ENCODE measurements at places on chromosomes 3 and 15. TPM values are rescaled to one million over a fixed set of nuclear protein-coding genes. Genes with fewer than 3 reads are reported as not detected.

PTH1R gene
- total RNA-seq, result 63.0 TPM

SAXO2 gene
- total RNA-seq, result 5.8 TPM

RARRES1 gene
- 57.7 TPM for total RNA-seq

XYLB gene
- 10.2 TPM for total RNA-seq

TMEM89 gene
- total RNA-seq, result not detected

PIK3CB gene
- total RNA-seq, result 16.7 TPM

GOLGA6L7 gene
- total RNA-seq, result not detected

BUB1B gene
- 21.8 TPM for total RNA-seq

FBXO40 gene
- not detected for total RNA-seq

TP63 gene
- 16.1 TPM for total RNA-seq

TRAT1 gene
- total RNA-seq, result not detected

GRM2 gene
- total RNA-seq, result 0.58 TPM

NOX5 gene
- 0.12 TPM for total RNA-seq

EXD1 gene
- not detected for total RNA-seq

CFAP20DC gene
- total RNA-seq, result 4.7 TPM

IGSF11 gene
- total RNA-seq, result 2.3 TPM

CCR9 gene
- total RNA-seq, result not detected

POLG gene
- 55.0 TPM for total RNA-seq

Data from type B pancreatic cell (in vitro differentiated cells).